NCI-H345 (cell line): ENCODE measurements at places on chromosomes 2 and 18.
A peak's percentile ranks its signal among the peaks of the same experiment; 100 is the strongest.

DNA sequence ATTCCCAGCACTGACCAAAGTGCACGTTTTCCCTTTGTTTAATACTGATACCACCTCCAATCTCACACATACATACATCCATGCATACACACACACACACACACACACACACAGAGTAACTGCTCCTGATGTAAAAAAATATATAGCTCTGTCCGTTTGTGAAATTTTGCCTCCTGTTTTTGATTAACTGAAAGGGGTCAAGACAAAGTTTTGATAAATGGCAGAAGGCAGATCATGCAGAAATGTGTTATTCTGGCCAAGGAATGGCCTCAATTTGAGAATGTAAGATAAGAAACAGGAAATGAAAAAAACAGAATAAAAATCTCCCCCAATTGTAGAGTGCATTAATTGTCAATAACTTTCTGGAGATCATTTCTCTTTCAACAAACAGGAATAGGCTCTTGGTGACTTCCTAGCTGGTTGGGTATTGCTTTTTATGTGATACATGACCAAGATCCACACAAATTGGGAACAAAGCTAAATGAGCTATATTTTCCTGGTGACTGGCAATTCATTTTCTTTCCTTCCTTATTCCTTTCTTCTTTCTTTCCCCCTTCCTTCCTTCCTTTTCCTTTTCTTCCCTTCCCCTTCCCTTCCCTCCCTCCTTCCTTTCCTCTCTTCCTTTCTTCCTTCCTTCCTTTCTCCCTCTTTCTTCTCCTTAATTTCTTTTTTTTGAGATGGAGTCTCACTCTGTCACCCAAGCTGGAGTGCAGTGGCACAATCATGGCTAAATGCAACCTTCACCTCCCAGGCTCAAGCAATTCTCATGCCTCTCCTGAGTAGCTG is 88.9 kb upstream of the PMAIP1 start:
- no peak for DNase-seq

DNA sequence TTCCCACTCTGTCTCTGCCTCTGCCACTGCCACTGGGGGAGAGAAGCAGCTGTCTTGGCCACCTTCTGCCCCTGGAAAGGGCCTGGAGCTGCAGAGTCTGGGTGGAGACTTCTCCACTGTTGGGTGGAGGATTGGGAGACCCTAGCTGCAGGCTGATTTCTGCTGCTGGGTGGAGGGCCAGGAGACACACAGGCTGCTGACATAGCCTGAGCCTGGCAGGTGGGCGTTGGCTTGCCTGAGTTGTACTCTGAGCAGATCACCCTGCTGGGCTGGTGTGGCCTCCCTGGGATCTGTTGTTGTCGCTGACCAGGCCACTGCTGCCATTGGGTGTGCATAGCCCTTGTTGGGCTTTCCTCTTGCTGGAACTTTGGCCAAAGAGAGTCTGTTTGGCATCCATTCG is 64.3 kb downstream of the ARHGEF4 start:
- DNase-seq: no peak

- no peak for DNase-seq
These were observed 107.1 kb downstream of the NDUFA10 start for GRCh38 chr2:239917957-239918481.

DNA sequence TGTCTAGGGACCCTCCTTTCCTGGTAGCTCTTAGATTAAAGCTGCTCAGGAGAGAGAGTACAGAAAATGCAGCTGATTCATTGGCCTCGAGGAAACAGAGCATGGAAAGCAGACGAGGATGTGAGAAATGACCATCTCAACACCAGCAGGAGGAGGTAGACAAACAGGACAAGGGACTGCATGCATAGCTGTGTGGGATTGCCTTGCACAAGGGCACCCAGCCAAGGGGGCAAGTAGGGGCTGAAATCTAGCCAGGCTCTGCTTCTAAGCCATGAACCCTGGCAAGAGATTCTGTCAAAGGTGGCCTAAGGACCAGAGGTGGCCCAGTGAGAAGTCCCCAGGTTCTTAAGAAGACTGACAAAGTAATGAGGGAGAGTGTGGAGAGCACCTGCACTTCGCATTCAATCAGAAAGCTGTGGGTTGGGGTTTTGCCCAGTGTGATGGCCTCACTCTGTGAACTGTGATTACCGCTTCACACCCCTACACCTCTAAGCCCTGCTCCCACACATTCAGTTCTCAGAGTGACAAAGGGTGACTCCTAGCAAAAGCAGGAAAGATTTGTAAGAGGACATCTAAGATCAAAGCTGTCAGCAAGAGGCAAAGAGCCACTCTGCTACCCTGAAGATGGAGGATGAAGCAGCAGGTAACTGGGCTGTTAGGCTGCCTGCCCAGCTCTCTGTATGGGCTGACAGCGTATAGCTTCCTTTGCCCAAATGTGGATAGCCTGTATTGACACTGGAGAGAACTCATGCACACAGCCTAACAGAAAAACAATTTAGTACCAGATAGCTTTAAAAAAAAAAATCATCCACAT is 151.3 kb upstream of the PELI1 start:
- no peak for DNase-seq

GRCh38 chr2:60780721-60781120 is 24.7 kb downstream of the PAPOLG start:
- DNase-seq: no peak

DNA sequence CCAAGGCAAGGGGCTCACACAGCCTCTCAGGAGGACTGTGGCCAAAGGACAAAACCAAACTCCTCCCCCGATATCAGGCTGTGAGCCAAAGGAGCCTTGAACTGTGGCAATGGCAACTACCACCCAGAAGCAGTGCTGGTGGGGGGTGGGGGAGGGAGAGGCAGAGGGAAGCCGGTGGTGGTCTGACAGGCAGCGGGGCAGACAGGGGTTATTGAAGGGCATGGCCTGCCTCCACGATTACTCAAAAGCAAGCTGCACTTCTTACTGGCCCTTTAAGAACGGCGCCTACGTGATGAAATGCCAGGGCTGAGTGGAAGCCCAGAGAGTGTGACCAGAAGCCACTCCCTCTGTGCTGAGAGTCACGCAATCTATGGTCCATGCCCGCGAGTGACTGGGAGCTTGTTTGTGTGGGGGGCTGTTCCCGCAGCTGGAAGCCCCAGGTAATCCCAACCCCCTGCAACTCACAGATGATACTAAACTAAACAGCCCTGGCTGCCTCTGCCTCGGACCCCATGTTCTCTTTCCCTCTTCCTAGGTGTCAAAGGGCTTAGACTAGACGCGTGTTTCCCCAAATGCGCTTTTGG is 128.2 kb upstream of the CXCR4 start:
- no peak for DNase-seq

DNA sequence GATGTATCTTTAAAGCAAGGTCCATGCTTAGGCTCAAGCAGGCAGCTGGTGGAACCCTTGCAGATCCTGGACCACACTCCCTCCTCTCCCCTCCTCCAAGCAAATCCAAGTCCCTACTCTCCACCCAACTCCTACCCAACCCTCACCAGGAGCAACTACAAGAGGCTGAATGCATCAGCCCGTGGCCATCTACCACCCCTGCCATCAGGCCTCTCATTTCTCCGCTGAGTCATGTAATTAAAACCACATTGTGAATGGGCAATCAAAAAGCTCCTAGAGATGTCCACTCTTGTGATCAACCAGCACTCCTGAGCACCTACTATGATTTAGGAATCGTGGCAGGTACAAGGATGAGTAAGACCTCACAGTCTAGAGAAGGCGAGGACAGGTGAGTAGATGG is 142.2 kb upstream of the CAPN13 start:
- no peak for DNase-seq

GRCh38 chr18:57209713-57210106 is 62.8 kb downstream of the BOD1L2 start:
- peak; percentile 68 for DNase-seq
